ENCODE measurements at places on chromosomes 7 and 10. TPM values are rescaled to one million over a fixed set of nuclear protein-coding genes. Genes with fewer than 3 reads are reported as not detected.

DNA sequence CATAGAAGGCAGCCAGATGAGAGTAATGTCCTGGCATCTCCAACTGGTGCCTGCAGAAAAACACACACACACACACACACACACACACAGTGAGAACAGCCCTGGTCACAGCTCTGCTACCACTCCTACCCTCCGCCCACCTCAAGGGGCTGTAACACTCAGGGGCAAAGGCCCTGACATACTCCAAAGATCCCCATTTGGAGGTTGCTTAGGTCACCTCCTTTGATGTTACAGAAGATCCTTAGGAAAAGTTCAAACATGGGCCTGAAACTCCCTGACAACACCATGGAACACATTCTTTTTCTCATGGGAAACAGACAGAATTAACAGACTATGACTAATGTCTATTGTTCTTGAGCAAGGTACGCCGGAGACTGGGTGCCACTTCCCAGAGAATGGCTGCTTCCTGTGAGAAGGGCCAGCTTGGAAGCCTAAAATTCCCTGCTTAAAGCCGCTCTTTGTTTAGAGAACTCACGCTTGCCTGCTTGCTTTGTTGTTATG is 27.7 kb downstream of the DENND11 start:
- DNase-seq: no peak

GRCh38 chr7:143493751-143494150 is 16.1 kb downstream of the TAS2R41 start:
- no peak for DNase-seq

DNA sequence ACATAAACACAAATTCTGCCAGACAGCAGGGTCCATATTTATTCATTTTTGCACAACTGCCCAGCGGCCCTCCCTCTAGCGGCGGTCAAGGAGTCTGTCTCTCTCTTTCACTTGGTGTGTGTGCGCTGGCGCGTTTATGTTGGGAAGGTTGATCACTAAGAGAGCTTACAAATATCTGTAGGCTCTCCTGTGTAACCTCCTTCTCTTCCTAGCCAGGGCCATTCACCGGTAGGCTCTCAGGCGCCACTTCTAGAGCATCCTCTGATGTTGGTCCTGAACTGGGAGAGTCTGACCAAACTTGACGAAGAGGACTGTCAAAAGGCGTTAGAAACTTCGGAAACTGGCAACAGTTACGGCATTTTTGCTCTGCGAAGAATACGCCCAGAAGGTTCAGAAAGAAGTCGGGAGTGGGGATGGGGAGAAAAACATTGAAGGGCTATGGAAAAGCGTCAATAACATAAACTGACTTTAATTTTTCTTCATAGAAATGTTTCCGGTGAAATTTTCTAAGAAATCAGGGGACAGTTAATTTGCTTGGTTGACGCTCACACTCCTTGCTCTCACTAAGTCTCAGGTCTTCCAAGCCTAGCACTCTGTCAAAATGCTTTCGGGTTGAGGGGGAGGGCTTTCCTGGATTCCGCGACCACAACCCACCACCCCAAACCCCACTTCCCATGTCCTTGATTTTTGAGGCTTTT is 731.1 kb downstream of the ZWINT start:
- no peak for DNase-seq

GRCh38 chr7:144481833-144482232 is 78.3 kb upstream of the NOBOX start:
- DNase-seq: no peak

NUTM2D gene
- 4.0 TPM for total RNA-seq

STEAP1B gene
- not detected for total RNA-seq

HOXA11 gene
- total RNA-seq: not detected
